Hippocampal formation (tissue), 2 donors: ENCODE measurements at places on chromosomes 12 and 14.

DNA sequence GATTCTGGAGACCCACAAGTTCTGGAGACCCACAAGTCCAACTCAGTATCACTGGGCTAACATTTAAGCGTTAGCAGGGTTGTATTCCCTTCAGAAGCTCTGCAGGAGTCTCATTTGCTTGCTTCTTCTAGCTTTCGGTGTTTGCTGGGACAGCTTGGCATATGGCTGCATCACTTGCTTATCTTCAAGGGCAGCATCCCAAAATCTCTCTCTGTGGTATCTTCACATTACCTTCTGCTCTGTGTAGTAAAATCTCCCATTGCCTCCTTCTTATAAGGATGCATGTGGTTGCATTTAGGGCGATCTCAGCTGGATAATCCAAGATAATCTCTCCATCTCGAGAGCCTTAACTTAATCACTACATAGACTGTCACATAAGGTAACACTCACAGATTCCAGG is 7.3 kb upstream of the CNTN1 start:
- DNase-seq: no peak

DNA sequence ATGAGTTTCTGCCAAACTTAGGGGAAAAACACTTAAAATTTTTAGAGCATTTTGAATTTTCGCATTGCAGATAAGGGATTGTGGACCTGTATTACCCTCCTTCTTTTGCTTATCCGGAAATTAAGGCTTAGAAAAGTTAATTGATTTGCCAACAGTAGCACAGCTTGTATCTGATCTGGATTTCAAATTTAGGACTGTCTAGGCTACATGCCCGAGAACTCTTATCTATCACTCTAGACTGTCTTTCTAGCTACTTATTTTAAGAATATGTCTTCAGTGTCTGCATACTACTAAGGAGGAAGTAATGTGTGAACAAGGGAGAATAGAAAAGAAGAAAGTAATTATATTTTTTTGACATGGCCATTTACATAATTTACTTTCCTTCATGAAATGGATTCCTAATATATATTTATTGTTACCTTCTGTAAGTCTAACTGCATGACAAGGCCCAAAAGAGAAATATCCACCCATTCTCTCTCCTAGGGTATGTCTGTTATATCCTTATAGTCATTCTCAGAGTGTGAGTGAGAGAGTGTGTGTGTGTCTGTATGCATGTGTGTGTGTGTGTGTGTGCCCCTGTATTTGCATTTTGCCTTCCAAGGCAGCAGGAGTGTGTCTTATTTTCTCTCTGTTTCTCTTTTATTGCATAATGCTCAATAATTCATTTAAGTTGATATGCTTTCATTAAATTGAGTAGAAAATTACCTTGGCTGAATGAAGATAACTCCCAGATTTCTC is 132.1 kb downstream of the SLC5A8 start:
- DNase-seq: no peak

GRCh38 chr14:105882626-105883025 is 356.2 kb downstream of the TMEM121 start:
- no peak for DNase-seq

GRCh38 chr14:104925214-104925854 is 655 bp downstream of the PLD4 start:
- DNase-seq: no peak

- no peak for DNase-seq
Observed at GRCh38 chr14:103113774-103114173, 9.5 kb upstream of the TNFAIP2 start.

GRCh38 chr12:61043838-61044237 is 1216.4 kb upstream of the USP15 start:
- DNase-seq: no peak

- DNase-seq: no peak
Observed at GRCh38 chr14:90969531-90970166, 90.8 kb downstream of the RPS6KA5 start.

DNA sequence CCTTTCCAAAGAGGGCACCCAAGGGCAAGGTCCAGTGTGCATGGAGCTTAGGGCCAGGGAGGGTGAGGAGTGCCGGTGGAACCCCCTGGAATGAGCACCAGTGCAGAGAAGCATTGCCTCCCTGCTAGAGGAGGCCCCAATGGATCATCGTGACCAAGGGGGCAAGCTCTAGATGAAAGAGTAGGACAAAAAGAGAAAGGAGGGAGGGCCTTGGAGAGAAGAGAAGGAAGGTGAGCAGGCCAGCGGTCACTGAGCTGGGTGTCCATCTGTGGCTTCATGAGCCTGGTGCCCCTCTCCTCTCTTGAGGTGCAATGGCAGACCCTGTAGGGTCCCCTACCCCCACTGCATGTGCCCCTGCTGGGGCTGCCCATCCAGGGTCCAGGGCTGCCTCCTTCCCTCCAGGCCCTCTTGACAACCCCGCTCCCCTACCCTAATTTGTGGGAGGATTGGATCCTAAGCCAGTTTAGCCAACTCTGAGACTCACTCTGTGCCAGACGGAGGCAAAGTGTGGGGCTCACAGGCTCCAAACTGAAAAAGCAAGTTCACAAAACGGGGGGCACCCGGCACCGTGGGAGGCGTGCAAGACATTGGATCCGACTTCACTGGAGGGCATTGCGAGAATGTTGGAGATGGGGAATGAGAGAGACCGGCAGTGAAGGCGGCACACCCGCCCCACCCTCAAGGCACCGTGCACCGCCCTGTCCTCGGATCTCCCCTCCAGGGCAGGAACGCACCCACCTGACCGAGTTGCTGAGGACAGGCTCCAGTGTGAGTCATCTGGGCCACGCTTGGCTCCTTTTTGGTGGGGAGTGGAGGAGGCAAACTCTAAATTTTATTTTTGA is 207.5 kb downstream of the KIF26A start:
- DNase-seq: no peak

DNA sequence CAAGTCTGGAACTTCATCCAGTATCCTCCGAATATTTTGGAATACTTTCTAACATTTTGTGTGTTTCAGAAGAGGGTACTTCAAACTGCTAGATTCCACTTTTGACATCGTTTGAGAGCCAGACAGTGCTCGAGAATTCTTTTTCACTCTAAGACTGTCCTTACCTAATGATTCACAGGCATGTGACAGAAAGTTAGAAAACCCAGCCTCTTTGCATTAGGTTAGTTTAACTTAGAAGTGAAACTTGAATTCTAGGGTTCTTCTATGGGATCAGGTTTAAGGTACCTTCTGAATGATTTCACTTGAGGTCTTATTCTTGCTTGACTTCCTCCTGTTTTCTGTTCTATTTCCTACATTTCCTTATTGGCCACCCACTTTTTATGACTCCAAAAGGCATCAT is 431.8 kb downstream of the SLC6A15 start:
- DNase-seq: no peak

DNA sequence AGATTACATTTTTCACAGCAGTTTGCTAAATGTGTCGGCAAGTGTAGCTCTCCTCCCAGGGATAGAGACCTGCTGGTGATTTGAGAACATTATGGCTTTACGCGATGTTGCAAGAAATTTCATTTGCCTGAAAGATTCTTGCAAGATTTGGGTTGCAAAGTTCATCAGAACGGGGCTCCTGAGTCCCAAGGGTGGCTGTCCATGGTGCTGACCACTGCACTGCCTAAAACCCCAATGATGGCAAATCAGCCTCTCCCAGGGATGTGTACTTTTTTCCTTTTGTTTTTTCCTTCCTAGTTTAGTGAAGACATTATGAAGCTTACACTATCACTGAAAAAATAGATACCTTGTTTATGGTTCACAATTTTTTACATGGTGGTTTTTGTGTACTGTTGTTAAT is 85.4 kb downstream of the WSCD2 start:
- no peak for DNase-seq

GRCh38 chr12:27524494-27524835 is 459 bp downstream of the PPFIBP1 start:
- DNase-seq: no peak

GRCh38 chr12:131766382-131767107 is 55.7 kb downstream of the SFSWAP start:
- no peak for DNase-seq

DNA sequence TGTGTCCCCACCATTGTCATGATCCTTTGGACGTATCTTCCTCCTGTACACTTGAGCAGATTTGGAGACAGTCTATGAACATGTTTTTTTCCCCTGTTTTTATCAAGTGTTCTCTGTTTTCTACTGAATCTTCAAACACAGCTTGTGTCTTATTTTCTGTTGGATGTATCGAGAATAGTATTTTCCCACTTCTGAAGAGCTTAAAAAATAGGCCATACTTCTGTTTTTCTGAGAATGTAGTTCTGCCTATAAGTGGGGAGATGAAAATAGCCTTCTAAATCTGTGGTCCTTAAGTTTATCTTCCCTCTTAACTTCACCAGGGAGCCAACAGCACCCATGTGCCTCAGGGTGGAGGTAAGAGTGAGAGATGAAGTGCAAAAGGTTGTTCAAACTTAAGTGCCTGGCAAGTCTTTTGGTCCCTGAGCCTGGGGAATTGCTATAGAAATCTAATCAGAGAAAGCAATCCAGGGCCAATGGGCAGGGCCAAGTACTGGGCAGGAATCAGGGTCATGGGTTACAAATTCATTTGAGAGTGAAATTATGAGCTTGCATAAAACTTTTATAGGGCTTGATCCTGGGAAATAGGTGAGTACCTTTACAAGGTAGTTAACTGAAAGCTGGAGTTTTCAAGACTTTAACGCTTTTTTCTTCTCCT is 58.9 kb downstream of the ARF6 start:
- DNase-seq: no peak

DNA sequence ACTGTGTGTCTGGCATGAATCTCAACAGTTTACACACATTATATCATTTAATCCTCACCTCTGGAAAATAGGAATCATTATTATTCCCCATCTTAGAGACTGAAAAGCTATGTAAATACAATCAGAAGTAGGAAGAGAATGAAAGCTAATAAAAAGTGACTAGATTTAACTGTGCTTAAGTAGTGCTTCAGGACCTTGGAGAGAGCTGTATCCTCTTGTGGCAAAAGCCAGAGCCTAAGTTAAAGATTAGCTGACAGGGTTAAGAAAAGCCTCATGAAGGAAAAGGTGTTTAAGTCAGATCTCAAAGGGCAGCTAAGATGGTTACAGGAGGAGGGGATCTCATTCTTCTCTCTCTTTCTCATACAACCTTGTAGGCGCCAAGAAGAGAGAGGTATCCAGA is 65.3 kb upstream of the TMEM233 start:
- no peak for DNase-seq

DNA sequence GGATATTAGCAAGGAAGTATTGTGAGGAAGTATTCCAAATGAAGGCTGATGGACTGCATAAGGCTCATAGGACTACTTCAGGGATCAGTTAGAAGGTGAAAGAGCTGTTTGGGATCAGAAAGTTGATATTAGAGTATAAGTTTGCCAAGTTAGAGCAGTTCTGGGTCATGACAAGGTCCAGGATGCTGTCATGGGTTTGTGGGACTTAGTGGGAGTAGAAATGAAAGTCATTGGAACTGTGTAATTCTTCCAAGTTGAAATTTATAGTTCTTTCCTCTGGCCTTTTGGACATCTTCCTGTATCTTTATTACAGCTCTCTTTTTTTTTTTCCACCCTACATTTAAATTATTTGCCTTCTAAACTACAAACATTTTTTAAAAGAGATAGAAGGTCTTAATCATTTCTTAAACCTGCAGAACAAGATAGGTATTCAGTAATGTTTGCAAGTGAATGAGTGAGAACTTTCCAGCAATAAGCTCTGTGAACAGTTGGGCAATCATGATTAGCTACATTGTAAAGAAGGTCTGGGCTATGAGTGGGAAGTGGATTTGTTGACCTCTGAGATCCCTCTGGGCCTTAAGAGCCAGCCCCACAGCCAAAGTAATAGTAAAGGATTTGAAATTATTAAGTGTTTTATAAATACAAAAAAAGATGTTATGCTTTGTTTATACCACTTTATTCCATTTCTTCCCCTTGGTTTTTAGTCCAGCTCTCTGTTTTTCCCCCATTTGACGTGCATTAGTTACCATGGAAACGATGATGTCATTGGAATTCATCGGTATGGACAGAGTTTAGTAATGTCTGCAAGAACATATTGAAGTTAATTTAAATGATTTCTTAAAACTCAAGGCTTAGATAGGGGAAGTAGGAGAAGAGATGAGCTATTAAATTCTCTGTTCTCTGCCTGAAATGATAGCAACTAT is 247.9 kb upstream of the ARHGAP5 start:
- no peak for DNase-seq

DNA sequence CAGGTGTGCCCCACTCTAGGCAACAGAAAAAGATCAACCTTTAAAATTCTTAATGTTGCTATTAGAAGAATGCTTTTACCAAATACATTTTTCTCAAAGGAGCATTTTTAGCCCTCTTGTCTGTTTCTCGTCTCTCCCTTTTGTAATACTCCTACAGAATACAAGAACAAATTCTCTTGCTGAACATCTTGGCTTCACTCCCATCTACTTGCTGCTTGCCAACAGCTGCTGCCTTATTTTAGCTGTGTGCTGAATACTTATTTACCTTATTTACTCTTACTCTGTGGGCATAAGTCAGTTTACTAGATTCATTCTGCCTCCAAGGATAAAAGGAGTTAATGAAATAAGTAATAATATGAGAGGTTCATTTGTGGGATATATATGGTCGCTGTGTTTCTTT is 70.8 kb downstream of the POLR3B start:
- DNase-seq: no peak

DNA sequence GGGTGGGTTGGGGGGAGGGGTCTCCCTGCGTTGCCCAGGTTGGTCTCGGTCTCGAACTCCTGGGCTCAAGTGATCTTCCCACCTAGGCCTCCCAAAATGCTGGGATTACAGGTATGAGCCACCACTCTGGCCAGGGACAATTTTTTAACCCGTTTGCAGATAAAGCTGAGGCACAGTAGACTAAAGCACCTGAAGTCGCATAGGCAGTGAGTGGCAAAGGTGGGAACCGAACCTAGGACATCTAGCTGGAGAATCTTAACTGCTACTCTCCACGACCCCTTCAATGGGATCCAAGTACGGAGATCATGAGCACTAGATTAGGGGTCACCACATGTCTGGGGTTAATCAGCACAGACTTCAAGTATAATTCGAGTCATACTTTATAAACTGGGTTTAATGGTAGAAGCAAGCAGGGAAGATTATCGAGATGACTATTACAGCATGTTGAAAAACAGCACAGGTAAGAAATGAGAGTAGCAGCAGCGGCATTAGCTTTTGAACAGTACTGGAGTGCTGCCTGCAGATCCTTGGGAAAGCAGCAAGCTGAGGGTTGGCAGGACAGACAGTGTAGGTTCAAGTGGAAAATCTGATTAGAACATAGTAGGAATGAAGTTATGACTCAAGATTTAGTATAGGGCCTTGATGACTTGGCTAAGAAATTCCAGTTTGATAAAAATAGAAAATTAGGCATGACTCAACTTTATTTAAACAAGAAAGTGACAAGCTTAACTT is 23.9 kb downstream of the NID2 start:
- no peak for DNase-seq

- DNase-seq: peak; percentile 64
Observed at GRCh38 chr12:6925540-6926279, 2.0 kb upstream of the ATN1 start.
